HEK293T (cell line): ENCODE measurements at places on chromosomes 6 and 20.

GRCh38 chr6:169075211-169075914, 178.3 kb downstream of the THBS2 start:
- no peak for DNase-seq

GRCh38 chr20:20820104-20820503, 107.7 kb upstream of the RALGAPA2 start:
- DNase-seq = peak; percentile 59

DNA sequence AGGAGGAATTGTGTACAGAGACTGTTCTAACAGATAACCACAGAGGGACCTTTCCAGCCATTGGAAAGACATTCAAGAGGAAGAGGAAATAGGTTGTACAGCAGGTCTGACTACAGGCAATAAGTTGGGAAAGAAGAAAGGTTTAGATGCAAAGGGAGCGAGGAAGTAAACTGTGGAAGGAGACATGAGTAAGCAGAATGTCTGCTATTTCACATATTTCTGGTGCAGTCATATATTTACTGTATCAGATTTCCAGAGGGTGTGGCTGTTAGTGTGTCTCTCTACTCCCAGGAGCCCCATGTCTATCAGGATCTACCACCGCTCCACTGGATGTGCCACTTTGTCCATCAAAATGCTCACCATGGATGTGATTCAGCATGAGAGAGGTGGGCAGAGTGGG, 25.9 kb downstream of the MRS2 start:
- no peak for DNase-seq

DNA sequence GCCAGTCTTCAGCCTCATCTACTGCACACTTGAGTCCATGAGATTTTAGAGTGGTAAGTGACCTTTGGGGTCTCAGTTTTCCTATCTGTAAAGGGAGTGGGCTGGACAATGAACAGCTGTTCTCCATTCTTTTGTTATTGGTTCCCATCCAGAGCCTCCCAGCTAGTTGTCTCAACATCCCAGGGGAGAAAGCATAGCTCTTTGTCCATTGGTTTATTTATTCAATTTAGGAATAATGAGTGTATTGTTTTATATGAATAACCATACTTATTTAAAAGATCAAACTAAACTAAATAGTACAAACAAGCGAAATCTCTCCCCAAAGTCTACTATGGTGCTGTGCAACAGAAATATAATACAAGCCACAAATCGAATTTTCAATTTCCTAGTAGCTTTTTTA, 13.7 kb downstream of the PIGT start:
- no peak for DNase-seq

GRCh38 chr6:116450769-116451740, 10.1 kb upstream of the CALHM6 start:
- no peak for DNase-seq

DNA sequence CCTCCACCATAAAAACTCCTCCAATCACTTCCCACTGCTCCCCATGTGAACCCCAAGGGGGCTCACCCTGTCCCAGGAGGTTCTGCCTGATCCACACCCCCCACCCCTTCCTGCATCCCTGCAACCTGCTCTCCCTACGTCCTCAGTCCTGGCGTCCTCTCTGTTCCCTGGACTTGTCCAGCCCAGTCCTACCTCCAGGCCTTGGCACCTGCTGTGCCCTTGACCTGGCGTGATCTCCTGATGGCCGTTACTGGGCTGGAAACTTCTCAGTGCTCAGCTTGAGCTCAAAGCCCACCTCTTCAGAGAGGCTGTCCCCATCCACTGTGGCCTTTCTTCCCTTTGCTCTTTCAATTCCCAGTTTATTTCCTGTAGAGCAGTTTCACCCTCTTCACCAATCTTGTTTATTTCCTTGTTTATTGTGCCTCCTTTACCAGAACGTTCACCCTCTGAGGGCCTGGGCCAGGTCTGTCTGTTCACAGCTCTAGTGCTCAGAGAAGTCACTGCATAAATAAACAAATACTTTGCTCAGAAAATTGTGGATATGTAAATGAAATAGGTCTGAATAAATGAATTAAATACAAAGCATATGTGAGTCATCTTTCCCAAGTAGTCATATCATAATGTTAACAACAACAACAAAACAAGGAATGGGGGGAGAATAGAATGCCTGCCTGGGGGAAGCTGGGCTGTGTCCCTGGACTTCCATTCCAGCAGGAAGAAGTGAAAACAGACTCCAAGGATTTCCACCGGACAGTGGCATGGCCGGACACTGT, 175.7 kb upstream of the SULF2 start:
- DNase-seq = no peak

- no peak for DNase-seq
Measured at GRCh38 chr20:34420146-34420545, 57.1 kb downstream of the ITCH start.

DNA sequence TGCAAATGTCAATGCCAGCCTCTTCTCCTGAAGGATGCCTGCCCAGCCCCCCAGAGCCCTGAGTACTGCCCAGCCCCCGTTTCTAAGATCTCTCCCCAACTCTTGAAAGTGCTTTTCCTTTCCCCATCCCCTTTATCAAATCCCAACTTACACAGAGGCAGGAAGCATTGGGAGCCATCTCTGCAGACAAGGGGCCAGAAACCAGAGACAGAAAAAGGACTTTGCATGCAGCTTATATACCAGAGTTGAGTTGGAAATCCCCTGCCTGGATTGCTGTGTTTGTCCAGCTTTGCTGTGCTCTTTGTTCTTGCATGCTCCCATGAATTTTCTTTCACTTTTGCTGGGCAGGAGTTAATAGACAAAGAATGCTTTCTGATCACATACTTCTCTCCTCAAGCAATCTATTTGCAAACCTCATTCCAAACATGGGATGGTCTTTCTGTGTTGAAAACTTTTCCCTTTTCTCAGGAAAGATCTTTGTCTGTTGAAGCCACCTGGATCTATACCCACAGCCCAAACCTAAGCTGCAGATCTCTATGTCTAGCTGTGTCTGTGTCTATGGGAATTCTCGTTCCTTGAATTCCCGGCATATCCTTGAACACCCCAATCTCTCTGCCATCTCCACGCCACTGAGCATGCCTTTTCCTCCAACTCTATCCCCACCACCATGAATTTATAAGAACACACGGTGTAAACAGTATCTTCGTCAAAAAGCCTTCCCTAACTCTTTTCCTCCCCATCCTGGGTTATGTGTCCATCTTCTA, at the start of gene UBD:
Gene UBD (minus strand): TSS at position 209 of the 764 bp plus-strand sequence. CDS start 31 bp downstream, at position 178.
- DNase-seq = no peak

- no peak for DNase-seq
Measured at GRCh38 chr20:41133709-41134361, 3.5 kb upstream of the PLCG1 start.

- no peak for DNase-seq
Measured at GRCh38 chr6:111770263-111771093, 102.8 kb downstream of the FYN start.

DNA sequence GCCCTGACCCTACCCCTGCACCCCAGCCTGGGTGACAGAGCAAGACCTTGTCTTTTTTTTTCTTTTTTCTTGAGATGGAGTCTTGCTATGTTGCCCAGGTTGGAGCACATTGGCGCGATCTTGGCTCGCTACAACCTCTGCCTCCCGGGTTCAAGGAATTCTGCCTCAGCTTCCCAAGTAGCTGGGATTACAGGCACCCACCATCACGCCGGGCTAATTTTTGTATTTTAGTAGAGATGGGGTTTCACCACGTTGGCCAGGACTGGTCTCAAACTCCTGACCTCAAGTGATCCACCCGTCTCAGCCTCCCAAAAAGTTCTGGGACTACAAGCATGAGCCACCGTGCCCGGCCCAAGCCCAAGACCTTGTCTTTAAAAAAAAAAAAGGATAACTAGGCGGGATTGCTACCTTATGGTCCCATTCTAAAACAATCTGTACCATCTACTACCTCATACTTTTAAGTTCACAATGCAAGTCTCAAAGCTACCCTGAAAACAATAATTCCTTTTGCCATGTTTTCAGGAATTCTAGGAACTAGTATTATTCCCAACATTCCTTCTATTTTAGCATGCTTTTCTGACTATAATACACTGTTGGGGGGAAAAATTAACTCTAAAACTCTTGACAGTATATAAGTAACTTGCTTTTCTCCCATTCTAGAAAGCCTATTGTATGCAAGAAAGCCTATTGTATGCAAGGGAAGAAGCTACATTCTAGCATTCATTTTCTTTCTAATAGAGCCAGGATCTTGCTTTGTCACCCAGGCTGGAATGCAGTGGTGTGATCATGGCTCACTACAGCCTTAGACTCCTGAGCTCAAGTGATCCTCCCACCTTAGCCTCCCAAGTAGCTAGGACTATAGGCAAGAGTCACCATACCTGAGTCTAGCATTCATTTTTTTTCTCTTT, 6.6 kb downstream of the TUBB start:
- DNase-seq = no peak

GRCh38 chr6:3489961-3490624, 33.2 kb upstream of the SLC22A23 start:
- DNase-seq = no peak

- no peak for DNase-seq
Measured at GRCh38 chr20:39328347-39328746, 366.2 kb downstream of the DHX35 start.

- DNase-seq = no peak
Measured at GRCh38 chr6:168117942-168118341, 38.9 kb upstream of the FRMD1 start.

- DNase-seq = no peak
Measured at GRCh38 chr6:46451343-46451742, 39.9 kb downstream of the RCAN2 start.

DNA sequence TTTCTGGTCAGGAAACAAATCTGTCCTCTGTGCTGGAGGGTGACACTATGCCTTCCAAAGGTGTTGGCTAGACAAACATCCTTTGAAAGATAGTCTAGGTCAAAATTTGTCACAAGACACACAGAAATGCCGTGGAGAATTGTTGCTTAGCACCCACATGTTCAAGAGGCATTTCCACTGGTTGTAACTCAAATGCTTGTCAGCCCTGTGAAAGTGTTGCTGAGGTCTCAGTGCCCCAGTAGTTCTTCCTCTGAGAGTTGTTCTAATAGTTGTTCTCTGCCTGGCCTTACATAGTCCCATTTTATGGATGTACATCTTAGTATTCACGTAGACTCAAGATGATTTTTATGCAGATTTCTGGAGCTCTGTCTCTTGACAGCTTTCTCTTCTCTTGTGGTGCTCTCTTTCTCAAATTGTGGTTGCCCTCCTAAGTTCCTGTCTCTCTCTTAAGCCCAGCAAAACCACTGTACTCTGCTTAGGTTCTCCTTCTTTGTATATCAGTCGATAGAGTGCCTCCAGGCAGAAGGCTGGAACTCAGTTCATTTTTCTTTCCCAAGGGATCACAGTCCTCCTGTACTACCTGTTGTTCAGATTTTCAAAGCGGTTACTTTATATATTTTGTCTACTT, 39.5 kb upstream of the REV3L start:
- no peak for DNase-seq

DNA sequence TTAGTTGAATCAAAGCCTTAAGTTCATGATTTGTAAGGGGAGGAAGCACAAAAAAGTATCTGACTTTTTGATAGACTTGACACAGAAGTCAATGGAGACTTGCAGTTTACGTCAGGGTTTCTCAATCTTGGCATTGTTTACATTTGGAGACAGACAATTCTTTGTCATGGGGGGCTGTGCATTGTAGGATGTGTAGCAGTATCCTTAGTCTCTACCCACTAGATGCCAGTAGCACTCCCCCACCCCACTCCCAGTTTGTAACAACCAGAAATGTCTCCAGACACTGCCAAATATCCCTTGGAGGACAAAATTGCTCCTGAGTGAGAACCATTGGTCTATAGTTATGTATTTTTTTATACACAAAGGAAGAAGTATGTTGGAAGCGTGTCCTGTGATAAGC, 434.1 kb downstream of the RFPL4B start:
- no peak for DNase-seq

DNA sequence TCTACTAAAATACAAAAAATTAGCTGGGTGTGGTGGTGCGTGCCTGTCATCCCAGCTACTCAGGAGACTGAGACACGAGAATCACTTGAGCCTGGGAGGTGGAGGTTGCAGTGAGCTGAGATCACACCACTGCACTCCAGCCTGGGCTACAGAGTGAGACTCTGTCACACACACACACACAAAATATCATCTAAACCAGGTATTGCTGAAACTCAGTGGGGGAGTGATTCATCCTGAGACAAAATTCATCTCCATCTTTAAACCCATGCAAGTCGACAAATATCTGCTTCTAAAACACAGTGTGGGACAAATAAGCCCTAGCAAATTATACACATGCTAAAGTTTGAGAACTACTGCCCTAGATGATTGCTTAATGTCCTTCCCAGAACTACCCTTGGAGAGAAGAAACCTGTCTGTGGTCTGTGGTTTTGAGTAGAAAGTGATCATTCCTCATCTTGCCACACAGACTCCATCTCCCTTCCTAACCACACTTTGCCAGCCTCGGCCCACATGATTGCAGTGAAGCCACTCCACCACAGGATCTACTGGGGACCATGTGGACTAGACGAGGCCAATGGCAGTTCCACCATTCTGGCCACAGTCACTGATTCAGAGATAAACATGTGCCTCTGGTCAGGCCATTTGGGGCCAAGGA, 130.3 kb downstream of the OPRM1 start:
- no peak for DNase-seq

DNA sequence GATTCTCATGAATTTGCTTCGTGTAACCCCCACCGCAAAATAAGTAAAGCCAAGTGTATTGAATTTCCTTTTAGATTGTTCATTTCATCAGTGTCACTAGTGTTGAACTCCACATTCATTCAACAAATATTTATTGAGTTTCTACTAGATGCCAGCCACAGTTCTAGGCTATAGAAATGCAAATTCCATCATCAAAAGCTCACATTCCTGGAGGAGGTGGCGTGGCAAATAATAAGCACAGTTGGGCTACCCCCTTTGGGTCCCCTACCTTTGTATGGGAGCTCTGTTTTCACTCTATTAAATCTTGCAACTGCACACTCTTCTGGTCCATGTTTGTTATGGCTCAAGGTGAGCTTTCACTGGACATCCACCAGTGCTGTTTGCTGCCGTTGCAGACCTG, 12.7 kb upstream of the ME1 start:
- no peak for DNase-seq

- DNase-seq = no peak
Measured at GRCh38 chr20:61875221-61875885, 190.3 kb downstream of the TAF4 start.

DNA sequence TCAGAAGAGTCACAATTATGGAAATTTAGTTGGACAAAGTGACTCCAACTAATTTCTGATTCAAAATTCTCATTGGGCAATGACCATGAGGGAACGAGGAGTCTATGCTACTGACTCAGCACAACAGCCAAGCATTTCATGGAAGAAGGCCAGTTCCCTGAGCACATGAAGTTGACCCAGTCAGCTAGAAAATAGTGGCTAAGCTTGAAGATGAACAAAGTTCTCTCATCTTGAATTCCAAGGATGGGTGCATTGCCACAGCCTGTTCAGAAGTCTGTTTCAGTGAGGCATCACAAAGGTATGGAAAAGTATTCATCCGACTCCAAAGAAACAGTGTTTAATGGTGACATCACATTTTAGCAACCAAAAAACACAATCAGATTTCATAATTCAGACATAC, 676.9 kb downstream of the HACE1 start:
- no peak for DNase-seq

- no peak for DNase-seq
Measured at GRCh38 chr6:11542863-11543262, 5.3 kb downstream of the TMEM170B start.

- DNase-seq = no peak
Measured at GRCh38 chr6:111242452-111242851, 155.1 kb downstream of the SLC16A10 start.
